ENCODE measurements at places on chromosomes 5 and 9. TPM values are rescaled to one million over a fixed set of nuclear protein-coding genes. Genes with fewer than 3 reads are reported as not detected.

DNA sequence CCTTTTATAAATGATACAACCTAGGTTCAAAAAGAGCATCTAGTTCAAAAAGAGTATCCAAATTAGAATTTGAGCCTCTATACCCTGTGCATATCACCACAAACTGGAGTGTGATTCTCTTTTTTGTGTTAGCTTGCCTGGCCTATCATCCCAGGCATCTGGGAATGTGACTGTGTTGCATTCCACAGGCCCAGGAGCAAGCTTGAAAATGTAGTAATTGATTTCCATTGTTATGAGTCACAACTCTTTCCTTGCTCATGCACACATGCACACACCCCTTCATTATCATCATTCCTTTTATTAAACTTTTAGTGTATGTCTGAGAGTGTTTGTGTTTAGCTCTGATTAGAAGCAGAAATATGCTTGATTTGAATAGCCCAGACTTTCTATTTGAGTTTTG, 75.2 kb downstream of the FCHO2 start:
- no peaks in the 10 kb centered on the region for H3K27me3 ChIP-seq
- no peak overlapping the region for H3K4me3 ChIP-seq
- no peak overlapping the region for H3K27ac ChIP-seq
- DNase-seq, result no peak

DNA sequence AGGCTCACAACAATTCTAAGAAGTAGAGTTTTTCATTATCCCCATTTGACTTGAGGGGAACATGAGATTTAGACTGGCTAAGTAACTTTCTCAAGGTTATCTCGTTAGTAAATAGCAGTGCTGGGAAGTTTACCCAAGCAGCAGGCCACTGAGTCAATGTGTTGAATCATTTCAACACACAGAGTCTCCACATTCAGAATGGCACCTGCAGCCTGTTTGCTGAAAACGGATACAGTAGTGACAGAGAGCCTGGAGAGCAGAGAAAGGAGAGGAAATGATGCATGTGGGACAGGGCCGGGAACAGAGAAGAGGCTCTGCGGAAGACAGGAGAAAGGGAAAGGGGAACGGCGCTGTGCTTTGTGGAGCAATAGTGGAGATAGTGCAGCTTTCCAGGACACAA, 33.5 kb upstream of the ZSWIM6 start:
- no peak overlapping the region for H3K4me3 ChIP-seq
- H3K36me3 ChIP-seq, result no peaks in the 10 kb centered on the region
- DNase-seq, result no peak

DNA sequence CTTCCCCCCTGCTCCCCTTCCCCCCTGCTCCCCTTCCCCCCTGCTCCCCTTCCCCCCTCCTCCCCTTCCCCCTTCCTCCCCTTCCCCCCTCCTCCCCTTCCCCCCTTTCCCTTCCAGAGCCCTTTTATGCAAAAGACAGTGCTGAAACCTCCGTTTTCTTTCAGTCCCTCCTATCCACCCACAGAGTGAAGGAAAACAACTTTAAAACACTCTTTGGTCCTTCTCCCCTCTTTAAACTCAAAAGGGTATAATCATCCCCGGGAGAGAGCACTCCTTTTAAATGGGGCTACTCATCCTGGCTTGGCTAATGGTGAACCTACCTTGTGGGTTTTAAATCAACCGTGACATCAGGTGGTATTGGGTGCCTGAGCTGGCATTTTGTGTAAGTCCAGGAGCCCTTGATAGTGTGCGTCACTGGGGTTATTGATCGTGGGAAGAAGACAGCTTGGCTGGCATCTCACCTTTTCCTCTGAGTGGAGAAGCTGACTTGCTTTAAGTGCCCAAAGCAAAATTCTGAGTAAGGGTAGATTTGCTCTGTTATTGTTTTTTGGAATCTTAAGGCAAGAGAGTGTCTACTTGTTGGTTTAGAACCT, 2.7 kb downstream of the LARP1 start:
- no peaks in the 10 kb centered on the region for H3K27me3 ChIP-seq
- peaks cover 37% of the 10 kb centered on the region for H3K4me1 ChIP-seq
- no peak overlapping the region for H3K4me3 ChIP-seq
- H3K27ac ChIP-seq, result no peak overlapping the region

DNA sequence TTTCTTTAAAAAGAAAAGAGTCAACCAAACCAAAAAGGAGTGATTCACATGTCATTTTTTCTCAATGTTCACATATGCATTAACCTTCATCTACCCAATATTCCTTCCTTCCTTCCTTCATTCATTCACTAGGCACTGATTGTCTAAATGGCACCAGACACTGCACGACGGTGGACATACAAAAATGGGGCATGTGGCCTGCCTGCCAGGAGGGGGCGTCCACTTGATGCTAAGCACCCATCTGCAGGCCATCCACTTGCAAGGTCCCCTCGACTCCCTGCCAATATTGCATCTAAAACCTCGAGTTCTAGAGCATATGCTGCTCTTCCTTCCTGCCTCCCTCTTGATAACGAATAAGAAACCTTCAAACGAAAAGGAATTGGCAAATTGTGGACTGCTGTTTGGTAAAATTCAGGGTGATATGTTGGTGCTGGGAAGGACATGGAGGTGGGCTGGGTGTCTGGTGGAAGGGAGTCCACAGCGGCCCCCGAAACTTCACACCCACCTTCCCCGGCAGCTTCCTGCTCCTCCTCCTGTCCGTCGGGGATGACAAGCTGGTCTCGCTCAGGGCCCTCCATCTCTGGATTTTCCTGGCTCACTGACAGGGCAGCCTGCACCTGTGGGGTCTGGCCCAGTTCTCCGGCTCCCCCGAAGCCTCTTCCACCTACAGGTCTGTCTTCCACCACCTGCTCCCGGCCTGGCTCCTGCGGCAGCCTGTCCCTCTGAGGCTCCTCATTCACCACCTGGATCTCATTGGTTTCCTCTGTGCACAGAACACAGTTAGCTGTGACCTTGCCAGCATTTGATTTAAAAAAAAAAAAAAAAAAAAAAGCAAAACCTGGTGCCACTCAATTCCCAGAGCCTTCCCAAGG, 64.3 kb downstream of the GOLM1 start:
- H3K4me3 ChIP-seq, result no peak overlapping the region
- H3K4me1 ChIP-seq, result no peaks in the 10 kb centered on the region
- no peaks in the 10 kb centered on the region for H3K27me3 ChIP-seq
- DNase-seq, result peak; percentile 7
- H3K27ac ChIP-seq, result no peak overlapping the region
- no peaks in the 10 kb centered on the region for H3K36me3 ChIP-seq

The GPX3 gene
- total RNA-seq, result 1.1 TPM

The CCL21 gene
- not detected for total RNA-seq

DNA sequence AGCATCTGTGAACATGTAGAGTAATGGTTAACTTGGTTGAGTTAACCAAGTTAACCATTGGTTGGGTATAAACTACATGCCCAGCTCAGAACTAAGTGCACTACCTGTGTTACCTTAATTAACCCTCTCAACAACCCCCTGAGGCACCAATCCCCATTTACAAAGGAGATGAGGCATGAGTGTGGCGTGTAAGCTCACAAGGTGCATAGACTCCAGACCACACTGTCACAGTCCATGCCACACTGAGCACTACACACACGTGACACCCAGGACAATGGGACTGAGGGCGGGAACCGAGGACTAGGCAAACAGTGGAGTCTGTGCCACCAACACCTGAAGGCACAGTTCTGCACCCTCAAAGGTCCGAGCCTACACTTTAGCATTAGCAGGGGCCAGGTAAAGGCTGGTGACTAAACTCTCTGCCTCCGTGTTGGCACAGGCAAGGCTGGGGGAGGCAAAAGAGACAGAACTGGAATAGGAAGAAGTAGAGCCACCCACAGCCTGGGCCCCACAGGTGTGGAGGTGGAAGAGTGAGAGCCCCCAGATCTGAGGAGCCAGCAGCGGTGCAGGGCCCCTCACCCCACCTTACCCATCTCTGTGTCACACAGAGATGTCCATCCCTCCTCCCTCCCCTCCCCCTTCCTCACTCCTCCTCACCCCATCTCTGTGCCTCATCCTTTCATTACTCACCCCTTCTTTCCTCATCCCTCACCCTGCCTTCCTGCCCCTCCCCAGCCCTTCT, 2.2 kb upstream of the DNAJB5 start:
- no peaks in the 10 kb centered on the region for H3K27me3 ChIP-seq
- peaks cover 47% of the 10 kb centered on the region for H3K4me1 ChIP-seq
- no peaks in the 10 kb centered on the region for H3K36me3 ChIP-seq
- no peak overlapping the region for H3K4me3 ChIP-seq
- DNase-seq, result peak; percentile 17
- no peak overlapping the region for H3K27ac ChIP-seq

The RGS7BP gene
- not detected for total RNA-seq

The KIF4B gene
- not detected for total RNA-seq

- H3K4me1 ChIP-seq, result no peaks in the 10 kb centered on the region
- H3K27me3 ChIP-seq, result no peaks in the 10 kb centered on the region
- DNase-seq, result no peak
- H3K4me3 ChIP-seq, result no peak overlapping the region
- H3K27ac ChIP-seq, result no peak overlapping the region
Observed at GRCh38 chr9:77375956-77376532, 198.7 kb downstream of the VPS13A start.

DNA sequence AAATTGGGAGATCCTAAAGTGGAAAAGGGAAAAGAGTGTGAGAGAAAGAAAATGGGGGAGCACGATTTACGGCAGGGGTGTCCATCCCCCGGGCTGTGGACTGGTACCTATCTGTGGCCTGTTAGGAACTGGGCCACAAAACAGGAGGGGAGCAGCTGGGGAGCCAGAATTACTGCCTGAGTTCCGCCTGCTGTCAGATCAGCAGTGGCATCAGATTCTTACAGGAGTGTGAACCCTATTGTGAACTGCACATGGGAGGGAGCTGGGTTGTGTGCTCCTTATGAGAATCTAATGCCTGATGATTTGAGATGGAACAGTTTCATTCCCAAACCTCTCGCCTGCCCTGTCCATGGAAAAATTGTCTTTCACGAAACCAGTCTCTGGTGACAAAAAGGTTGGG, 108.3 kb upstream of the ADAMTSL1 start:
- no peaks in the 10 kb centered on the region for H3K36me3 ChIP-seq
- H3K4me3 ChIP-seq, result no peak overlapping the region
- H3K27ac ChIP-seq, result no peak overlapping the region
- no peaks in the 10 kb centered on the region for H3K27me3 ChIP-seq

The PCDHGB3 gene
- 0.68 TPM for total RNA-seq

GRCh38 chr5:169460896-169461295, 122.7 kb upstream of the SPDL1 start:
- no peaks in the 10 kb centered on the region for H3K4me1 ChIP-seq
- no peak overlapping the region for H3K27ac ChIP-seq
- no peak for DNase-seq
- H3K27me3 ChIP-seq, result no peaks in the 10 kb centered on the region
- no peaks in the 10 kb centered on the region for H3K36me3 ChIP-seq

- peaks cover 21% of the 10 kb centered on the region for H3K4me1 ChIP-seq
- peak; percentile 54 for DNase-seq
- peaks cover 10% of the 10 kb centered on the region for H3K36me3 ChIP-seq
- H3K27ac ChIP-seq, result no peak overlapping the region
- H3K4me3 ChIP-seq, result no peak overlapping the region
Observed at GRCh38 chr5:67160985-67161384, 35.6 kb downstream of the CD180 start.

GRCh38 chr5:109191153-109191558, 218.6 kb downstream of the PJA2 start:
- no peaks in the 10 kb centered on the region for H3K4me1 ChIP-seq
- H3K36me3 ChIP-seq, result no peaks in the 10 kb centered on the region
- no peak overlapping the region for H3K4me3 ChIP-seq
- H3K27ac ChIP-seq, result no peak overlapping the region
- DNase-seq, result no peak

GRCh38 chr5:5191906-5192305, 51.8 kb downstream of the ADAMTS16 start:
- no peak overlapping the region for H3K4me3 ChIP-seq
- no peak for DNase-seq
- H3K36me3 ChIP-seq, result no peaks in the 10 kb centered on the region
- H3K4me1 ChIP-seq, result no peaks in the 10 kb centered on the region
- no peaks in the 10 kb centered on the region for H3K27me3 ChIP-seq

The NR5A1 gene
- not detected for total RNA-seq

The WDR38 gene
- not detected for total RNA-seq

The PAM gene
- total RNA-seq, result 79.9 TPM

The ADAMTS2 gene
- not detected for total RNA-seq

DNA sequence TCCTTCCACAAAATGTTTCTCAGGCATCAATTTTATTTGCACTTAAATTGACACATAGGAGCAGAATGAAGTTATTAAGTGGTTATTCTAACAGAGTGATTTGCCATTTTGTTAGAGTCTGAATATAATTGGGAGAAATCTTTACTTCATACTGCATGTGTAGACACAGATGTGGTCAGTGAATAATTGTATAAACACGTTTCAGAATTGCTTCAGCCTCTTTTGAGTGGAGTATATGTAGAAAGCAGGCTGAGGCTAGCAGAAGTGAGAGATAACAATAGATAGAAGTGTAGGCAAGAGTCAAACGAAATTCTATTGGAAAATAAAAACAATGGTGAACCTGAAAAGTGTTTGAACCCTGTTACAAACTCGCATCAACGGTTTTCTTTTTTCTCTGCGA, 270.7 kb downstream of the TMEM167A start:
- no peaks in the 10 kb centered on the region for H3K4me1 ChIP-seq
- H3K27ac ChIP-seq, result no peak overlapping the region
- H3K27me3 ChIP-seq, result no peaks in the 10 kb centered on the region
- DNase-seq, result no peak
- H3K4me3 ChIP-seq, result no peak overlapping the region

Data from natural killer cell (primary cell).